ENCODE measurements at places on chromosomes 1 and 21. TPM values are rescaled to one million over a fixed set of nuclear protein-coding genes. Genes with fewer than 3 reads are reported as not detected.
A peak's percentile ranks its signal among the peaks of the same experiment; 100 is the strongest.

- H3K27me3 ChIP-seq, result peaks cover 2% of the 10 kb centered on the region
- no peak overlapping the region for H3K27ac ChIP-seq
- DNase-seq, result no peak
- no peak overlapping the region for H3K4me3 ChIP-seq
Observed at GRCh38 chr1:100622037-100622436, 84.1 kb downstream of the GPR88 start.

DNA sequence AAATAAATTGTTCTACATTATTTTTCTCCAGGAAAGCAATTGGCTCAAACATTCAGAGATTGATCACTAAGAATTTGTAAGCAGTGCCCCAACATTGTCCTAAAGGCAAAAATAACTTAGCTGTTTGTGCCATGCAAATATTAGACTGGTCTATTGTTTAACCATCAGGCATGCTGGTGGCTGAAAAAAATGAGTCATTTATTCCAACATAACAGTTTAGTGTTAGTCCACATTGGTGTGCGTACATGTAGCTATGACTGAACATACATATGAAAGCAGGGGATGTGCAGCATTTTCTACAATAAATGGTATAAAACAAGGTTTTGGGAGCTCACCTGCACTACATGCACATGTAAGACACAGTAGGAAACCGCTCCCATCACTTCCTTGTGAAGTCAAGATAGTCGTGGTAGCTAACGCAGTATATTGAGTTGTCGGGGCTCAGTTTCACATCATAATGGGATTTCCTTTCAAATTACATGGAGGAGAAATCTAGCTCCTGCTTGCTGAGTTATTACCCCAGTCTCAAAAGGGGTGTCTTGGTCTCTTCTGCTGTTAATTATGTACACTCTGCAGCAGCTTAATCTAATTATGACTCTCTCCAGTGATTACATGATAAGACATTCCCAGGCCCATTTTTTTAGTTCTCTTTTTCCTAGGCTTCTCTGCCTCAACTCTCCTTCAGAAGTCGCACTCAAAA, 199.4 kb downstream of the LYPLAL1 start:
- no peak overlapping the region for H3K4me3 ChIP-seq
- H3K27ac ChIP-seq, result no peak overlapping the region
- DNase-seq, result no peak

- H3K4me1 ChIP-seq, result peaks cover 8% of the 10 kb centered on the region
- DNase-seq, result no peak
- no peaks in the 10 kb centered on the region for H3K27me3 ChIP-seq
- no peaks in the 10 kb centered on the region for H3K36me3 ChIP-seq
- no peak overlapping the region for H3K27ac ChIP-seq
- no peak overlapping the region for H3K4me3 ChIP-seq
Observed at GRCh38 chr1:183918589-183918988, 113.7 kb downstream of the RGL1 start.

GRCh38 chr1:85062425-85063026, 14.2 kb upstream of the MCOLN3 start:
- no peak for DNase-seq
- peak overlapping the region; percentile 85 for H3K4me3 ChIP-seq
- peaks cover 14% of the 10 kb centered on the region for H3K4me1 ChIP-seq
- H3K36me3 ChIP-seq, result no peaks in the 10 kb centered on the region
- H3K27me3 ChIP-seq, result peaks cover 23% of the 10 kb centered on the region

DNA sequence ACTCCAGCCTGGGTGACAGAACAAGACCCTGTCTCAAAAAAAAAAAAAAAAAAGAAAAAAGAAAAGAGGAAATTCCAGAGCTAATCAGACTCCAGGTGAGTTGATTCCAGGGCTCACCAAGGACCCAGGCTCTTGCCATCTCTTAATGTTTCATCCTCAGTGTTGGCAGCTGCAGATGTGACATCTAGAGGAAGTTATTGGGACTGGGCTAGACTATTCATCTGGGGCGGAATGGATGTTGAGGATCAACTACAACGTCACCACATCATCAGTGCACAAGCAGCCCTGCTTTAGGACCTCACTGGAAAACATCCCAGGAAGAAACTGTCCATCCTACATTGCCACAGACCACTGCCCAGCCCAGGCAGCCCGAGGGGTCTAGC, 28.6 kb upstream of the PARP1 start:
- peaks cover 37% of the 10 kb centered on the region for H3K27me3 ChIP-seq
- no peaks in the 10 kb centered on the region for H3K36me3 ChIP-seq
- H3K4me1 ChIP-seq, result peaks cover 3% of the 10 kb centered on the region
- no peak overlapping the region for H3K27ac ChIP-seq

DNA sequence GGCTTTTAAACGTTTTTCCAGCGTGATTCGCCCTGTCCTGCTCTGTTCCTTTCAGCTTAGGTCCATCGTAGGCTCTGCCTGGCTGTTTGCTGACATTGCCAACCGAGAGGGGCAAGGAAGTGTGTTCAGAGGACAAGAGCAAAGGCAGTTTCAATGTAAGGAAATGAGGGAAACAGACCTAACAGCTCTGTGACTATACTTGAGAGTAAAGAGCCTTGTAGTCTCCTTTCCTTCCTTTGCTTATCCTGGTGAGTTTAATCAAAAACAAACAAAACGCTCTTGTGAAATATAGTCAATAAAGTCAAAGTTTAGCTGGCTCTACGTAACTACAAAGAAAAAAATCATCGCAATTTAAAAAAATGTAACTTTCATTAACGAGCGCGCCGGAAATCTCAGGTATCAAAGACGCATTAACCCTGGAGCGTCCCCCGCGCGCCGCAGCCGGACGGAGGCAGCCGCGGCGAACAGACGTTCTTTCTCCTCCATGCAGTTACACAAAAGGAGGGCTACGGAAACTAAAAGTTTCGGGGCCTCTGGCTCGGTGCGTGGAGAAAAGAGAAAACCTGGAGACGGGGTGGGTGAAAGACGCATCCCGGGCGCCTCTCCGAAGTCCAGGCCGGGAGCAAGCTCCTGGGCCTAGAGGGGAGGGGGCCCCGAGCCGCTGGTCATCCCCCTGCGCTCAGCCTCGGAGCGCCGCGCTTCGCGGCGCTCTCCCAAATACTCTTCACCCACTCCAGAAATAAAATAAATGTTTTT, 617 bp upstream of the ADGRL2 start:
- no peaks in the 10 kb centered on the region for H3K36me3 ChIP-seq
- DNase-seq, result no peak
- H3K27me3 ChIP-seq, result peaks cover 48% of the 10 kb centered on the region
- no peak overlapping the region for H3K27ac ChIP-seq
- H3K4me1 ChIP-seq, result peaks cover 5% of the 10 kb centered on the region

DNA sequence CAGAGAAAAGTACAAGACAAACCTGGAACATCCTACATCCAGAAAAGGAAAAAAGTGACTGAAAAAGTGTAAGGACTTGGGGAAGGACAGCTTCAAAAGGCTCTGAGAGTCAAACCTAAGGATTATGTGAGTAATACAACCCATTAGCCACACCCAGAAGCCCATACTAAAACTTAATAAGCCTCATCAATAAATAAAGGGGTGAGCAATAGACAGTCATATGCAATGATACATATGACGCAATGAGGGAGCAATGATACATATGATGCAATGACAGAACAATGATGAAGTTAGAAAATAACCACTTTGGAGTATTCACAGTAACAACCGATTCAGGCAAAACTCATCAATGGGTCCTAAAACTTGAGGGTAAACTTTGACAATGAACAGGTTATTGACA, 50.1 kb downstream of the BRWD1 start:
- H3K4me1 ChIP-seq, result no peaks in the 10 kb centered on the region
- H3K36me3 ChIP-seq, result peaks cover 44% of the 10 kb centered on the region
- H3K27ac ChIP-seq, result no peak overlapping the region
- H3K27me3 ChIP-seq, result no peaks in the 10 kb centered on the region
- DNase-seq, result no peak

DNA sequence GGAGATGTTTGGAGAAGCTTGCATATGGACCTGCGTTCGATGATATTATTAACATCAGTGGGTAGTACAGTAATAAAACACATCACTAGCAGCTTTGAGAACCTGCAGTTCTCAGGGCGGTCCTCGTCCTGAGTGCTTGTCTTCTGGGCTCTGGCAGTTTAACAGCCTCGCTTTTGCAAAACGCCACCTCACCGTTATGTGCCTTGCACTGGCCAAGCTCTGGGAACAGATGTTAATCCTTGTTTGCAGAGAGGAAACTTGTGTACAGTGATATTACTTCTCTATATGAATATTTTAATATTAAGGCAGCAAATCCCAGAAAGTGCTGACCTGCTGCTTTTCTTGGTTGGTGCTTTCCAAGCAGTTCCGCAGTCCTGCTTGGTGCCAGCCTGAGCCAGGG, 167.4 kb upstream of the TMEM51 start:
- H3K36me3 ChIP-seq, result no peaks in the 10 kb centered on the region
- H3K4me1 ChIP-seq, result no peaks in the 10 kb centered on the region
- H3K27me3 ChIP-seq, result peaks cover 1% of the 10 kb centered on the region
- H3K4me3 ChIP-seq, result no peak overlapping the region
- no peak overlapping the region for H3K27ac ChIP-seq

GRCh38 chr1:90837420-90837819, 120.3 kb upstream of the BARHL2 start:
- H3K4me1 ChIP-seq, result peaks cover 7% of the 10 kb centered on the region
- no peak overlapping the region for H3K27ac ChIP-seq
- H3K36me3 ChIP-seq, result peaks cover 3% of the 10 kb centered on the region
- H3K4me3 ChIP-seq, result no peak overlapping the region
- no peak for DNase-seq
- H3K27me3 ChIP-seq, result peaks cover 90% of the 10 kb centered on the region

DNA sequence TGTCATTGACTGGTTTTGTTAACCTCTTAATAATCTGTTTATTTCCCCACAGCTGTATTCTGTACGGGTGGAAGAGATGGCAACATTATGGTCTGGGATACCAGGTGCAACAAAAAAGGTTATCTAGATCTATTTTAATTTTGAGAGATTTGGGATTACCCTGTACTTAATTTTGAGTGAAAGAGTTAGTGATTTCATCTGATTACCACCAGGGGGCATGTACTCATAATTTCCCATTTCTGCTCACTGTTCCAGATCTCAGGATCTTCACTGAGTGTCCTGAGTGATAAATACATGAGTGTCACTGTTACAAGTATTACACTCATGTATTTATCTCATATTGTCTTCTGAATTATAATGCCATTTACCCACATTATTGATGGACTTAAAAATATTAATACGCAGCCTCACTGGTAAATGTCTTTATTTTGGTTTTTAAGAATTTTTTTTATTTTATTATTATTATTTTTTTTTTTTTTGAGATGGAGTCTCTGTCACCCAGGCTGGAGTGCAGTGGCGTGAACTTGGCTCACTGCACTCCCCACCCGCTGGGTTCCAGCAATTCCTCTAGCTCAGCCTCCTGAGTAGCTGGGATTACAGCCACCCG, 27.4 kb downstream of the DTL start:
- no peak overlapping the region for H3K27ac ChIP-seq
- H3K27me3 ChIP-seq, result no peaks in the 10 kb centered on the region
- no peak for DNase-seq
- H3K4me1 ChIP-seq, result peaks cover 3% of the 10 kb centered on the region
- H3K36me3 ChIP-seq, result peaks cover 66% of the 10 kb centered on the region
- no peak overlapping the region for H3K4me3 ChIP-seq

DNA sequence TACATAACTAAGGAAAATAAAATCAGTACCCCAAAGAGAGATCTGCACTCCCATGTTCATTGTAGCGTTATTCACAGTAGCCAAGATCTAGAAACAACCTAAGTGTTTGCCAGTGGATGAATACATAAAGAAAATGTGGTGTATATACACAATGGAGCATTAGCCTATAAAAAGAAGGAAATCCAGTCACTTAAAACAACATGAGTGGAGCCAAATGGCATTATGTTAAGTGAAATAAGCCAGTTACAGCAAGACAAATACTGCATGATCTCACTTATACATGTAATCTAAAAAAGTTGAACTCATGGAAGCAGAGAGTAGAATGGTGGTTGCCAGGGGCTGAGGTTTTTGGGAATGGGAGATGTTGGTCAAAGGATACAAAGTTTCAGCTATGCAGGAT, 508.3 kb upstream of the B3GALT2 start:
- peaks cover 1% of the 10 kb centered on the region for H3K4me1 ChIP-seq
- no peaks in the 10 kb centered on the region for H3K27me3 ChIP-seq
- no peak overlapping the region for H3K4me3 ChIP-seq
- DNase-seq, result no peak
- no peak overlapping the region for H3K27ac ChIP-seq

- no peak overlapping the region for H3K27ac ChIP-seq
- no peak overlapping the region for H3K4me3 ChIP-seq
- peaks cover 53% of the 10 kb centered on the region for H3K36me3 ChIP-seq
- peaks cover 39% of the 10 kb centered on the region for H3K4me1 ChIP-seq
Observed at GRCh38 chr1:156162430-156163037, 9.1 kb downstream of the SEMA4A start.

DNA sequence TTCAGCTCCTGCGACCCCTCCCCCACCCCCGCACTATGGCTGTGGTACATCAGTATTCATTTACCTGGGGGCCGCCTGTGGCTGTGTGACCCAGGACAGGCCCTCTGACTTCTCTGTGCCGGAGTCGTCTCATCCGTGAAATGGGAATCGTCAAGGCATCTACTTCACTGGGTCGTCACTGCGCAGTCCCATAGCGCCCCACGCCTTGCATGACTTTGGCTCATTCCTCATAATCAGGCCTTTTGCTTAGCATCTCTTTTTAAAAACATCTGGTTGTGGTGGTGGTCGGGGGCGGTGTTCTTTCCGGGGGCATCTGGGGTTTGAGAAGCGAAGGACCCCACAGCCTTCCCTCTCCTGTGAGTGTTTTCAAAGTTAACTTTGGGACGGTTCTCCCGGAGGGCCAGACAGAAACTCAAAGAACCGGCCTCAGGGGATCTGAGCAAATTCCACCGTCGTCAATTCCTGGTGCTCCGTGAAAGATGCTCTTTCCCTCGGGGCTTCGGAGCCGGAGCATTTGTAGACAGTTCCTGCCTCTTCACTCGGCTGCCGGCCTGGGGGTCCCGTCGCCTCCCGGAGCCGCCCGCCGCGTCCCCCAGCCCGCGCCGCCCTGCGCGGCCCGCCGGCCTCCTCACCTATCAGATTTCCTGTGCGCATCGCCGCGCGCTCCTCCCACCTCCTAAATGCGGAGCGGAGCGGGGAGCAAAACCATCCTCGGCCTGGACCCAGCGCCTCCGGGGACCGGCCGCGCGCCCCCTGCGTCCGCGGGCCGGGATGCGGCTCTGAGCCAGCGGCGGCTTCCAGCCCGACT, at the start of gene B3GALT5:
B3GALT5 (plus strand) TSS at position 708 of the 808 bp plus-strand sequence. CDS start 47,620 bp downstream, outside the sequence.
- DNase-seq, result no peak
- no peak within 1 kb of the TSS for H3K27ac ChIP-seq
- peaks cover 32% of the 10 kb centered on the region for H3K27me3 ChIP-seq
- H3K4me1 ChIP-seq, result no peaks in the 10 kb centered on the region

- H3K36me3 ChIP-seq, result no peaks in the 10 kb centered on the region
- no peak overlapping the region for H3K27ac ChIP-seq
- H3K4me3 ChIP-seq, result no peak overlapping the region
- peaks cover 31% of the 10 kb centered on the region for H3K27me3 ChIP-seq
- no peaks in the 10 kb centered on the region for H3K4me1 ChIP-seq
Observed at GRCh38 chr1:157181790-157182189, 43.6 kb upstream of the ETV3 start.

Gene TMPRSS3
- total RNA-seq, result 9.9 TPM

Gene HTR1D
- not detected for total RNA-seq

Gene EXO1
- total RNA-seq, result 50.0 TPM

Gene GSTM5
- total RNA-seq, result not detected

Gene CATSPERE
- 0.61 TPM for total RNA-seq

Gene LRRC53
- total RNA-seq, result not detected
